ENCODE measurements at places on chromosomes 3 and 15. TPM values are rescaled to one million over a fixed set of nuclear protein-coding genes. Genes with fewer than 3 reads are reported as not detected.

The PLA2G4B gene
- total RNA-seq, result 2.8 TPM

The SAMD7 gene
- not detected for total RNA-seq

The GMPS gene
- total RNA-seq, result 104 TPM

The CHRNB4 gene
- total RNA-seq, result not detected

The CAMK2N2 gene
- total RNA-seq, result 0.37 TPM

GRCh38 chr3:192239956-192240355, 487.4 kb downstream of the FGF12 start:
- DNase-seq, result no peak

GRCh38 chr3:114867359-114867758, 279.7 kb downstream of the ZBTB20 start:
- DNase-seq, result no peak

DNA sequence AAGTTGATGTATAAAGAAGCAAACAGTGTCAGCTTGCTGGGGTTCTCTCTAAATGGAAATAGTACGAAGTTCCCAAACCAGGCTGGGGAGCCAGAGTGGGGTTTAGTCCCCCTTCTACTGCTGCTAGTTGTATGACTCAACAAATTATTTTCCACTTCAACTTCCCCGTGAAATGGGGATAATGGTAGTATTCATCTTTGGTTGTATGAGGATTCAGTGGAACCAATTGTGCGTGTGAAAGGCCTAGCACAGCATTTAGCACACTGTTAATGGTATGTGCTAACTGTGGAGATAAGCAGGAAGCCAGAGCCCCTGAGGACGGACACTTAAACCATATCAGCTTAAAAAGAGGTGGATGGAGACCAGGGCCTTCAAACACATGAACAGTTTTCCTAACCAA, 4.2 kb downstream of the SORD start:
- no peak for DNase-seq

GRCh38 chr15:41513506-41514227, at the start of gene LTK:
Gene LTK (minus strand): TSS chr15:41513827. CDS start chr15:41513709, 118 bp downstream.
- DNase-seq, result no peak

GRCh38 chr15:75347222-75348033, 589 bp downstream of the NEIL1 start:
- DNase-seq, result no peak

- DNase-seq, result no peak
Observed at GRCh38 chr15:85142312-85142711, 160.7 kb downstream of the PDE8A start.

DNA sequence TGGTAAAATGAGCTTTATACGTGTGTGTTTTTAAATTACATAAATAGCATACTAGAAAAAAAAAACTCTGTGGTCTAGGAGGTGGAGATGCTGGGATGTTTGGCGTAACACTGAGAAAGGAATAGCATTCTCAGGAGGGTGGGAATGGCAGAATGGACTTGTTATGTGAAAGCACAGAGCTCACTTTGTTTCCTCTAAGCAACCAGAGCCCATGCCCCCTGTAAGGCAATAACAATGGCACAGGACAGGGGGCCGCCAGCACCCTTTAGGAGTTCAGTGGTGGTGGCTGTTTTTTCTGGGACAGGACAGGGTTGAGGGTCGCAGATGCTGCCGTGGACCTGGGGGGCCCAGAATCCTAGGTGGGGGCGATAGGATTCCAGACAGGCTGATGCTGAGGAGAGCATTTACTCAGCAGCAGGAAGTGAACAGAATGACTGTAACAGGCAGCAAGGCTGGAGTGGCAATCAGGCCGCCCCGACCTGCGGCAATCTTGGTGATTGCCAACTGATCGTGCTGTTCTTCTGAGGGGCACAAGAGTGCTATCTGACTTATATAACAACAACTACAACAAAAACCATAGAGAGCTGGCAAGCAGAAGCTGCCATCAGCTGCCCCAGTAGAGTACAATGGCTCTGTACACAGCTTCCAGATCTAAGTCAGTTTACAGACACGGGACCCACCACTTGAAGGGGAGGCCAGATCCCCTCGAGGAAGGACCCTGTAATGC, 160.4 kb downstream of the UACA start:
- no peak for DNase-seq

DNA sequence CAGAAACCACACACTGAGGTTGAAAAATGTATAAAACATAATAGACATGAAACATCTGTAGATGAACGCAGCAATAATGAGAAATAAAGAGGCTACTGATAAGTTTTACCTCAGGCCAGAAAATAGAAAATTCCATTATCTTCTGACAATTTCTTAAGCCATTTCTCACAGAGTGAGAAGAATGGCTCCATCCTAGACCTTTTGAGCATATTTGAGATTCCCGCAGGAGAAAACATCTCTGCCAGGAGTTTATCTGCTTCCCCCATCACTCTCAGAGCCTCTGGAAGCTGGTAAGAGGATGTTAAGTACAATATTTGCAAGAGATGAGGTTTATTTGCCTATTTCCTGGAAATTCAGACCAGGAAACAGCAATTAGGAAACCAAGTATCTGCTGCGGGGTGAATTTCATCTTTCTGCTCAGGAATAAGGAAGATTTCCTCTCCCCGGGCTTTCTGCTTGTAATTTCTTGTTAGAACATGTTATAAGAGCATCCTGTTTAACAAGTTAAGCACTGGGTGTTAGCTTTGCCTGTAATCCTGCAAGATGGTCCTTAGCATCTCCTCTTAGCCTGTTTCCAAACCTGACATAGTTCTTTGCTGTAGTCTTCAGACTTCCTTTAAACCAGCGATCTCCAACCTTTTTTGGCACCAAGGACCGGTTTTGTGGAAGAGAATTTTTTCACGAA, 54.8 kb downstream of the ATP13A4 start:
- DNase-seq, result no peak

GRCh38 chr15:43105778-43106485, at the start of gene UBR1:
Gene UBR1 (minus strand): TSS chr15:43106038. CDS start chr15:43106022, 16 bp downstream.
- peak; percentile 97 for DNase-seq

DNA sequence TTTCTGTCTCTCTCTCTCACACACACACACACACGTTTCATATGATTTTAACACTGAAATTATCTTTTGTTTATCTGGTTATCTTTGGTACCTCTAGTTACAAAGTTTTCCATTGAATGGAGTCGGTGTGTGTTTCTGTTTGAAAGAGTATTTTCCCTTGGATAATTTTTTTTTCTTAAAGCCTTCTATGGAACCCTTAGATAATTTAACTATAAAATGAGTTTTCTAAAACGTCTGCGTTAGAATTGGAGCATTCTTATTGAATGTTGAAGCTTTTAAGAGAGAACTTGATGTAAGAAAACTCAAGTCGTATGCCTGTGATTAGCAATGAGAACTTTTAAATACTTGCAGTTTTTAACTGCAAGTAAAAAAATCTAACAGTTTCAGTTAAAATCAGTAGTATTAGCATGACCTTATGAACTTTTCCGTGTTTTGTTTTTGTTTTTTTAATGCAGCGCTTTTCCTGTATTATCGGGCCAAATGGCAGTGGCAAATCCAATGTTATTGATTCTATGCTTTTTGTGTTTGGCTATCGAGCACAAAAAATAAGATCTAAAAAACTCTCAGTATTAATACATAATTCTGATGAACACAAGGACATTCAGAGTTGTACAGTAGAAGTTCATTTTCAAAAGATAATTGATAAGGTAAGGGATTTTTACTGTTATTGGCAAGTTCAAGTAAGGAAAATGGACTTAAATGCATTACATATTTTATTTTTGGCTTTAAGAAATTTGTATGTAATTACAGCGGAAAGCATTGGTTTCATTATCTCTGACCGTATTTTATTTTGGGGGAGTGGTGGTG, 3.0 kb downstream of the SMC4 start:
- DNase-seq, result no peak

DNA sequence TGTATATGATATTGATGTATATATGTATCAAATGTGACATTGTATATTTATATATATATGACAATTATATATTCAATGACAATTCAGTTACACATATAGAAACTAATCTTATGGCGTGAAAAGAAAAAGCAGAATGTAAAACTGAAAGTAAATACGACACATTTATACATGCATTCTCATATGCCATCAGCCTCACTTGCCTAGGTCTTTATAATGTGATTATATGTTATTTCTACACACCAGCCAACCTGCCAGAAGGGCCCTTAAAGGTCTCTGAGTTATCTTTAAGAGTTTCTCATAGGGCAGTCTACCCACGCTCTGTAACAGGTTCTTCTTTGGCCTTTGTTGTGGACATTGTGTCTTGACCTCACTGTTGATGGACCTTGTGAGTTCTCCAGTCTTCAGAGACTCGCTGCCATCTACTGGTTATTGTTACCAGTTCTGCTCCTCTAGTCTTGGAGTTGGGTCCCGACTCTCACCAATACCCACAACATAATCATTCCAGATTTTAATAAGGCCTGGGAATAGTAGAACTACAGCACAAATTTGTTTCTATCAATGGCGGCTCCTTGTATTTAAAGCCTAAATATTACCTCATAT, 371.5 kb upstream of the GOLIM4 start:
- no peak for DNase-seq

DNA sequence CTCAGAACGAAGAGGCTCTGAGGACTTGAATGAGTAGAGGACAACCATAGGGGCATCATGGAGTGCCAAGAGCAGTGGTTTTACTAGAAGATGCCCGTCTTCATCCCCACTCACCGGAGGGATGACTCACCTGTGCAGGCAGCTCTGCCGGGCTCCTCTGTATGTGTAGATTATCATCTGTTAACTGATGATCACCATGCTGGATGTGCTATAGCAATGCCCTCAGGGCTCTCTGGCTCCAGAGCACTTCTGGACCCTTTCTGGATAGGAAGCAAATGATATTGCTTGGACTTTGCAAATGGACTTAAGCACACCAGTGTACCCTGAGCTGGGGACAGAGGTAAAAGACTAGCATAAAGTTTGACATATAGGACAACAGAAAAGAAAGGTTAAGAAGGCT, 10.2 kb upstream of the TGFBR2 start:
- no peak for DNase-seq

GRCh38 chr3:128063865-128064264, 11.6 kb downstream of the SEC61A1 start:
- DNase-seq, result no peak

DNA sequence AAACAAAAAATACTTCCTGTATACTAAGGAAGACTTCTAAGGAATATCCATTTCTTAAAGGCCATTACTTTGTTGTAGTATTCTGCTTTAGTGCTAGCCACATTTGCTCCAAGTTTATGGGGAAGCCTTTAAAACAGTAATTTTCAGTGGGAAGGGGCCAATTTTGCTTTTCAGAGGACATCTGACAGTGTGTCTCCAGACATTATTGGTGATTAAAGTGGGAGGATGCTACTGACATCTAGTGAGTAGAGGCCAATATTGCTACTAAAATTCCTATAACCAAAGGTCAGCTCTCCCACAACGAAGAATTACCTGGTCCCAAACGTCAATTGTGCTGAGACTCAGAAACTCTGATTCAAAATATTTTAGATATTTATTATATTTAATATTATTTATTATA, 24.8 kb downstream of the SLC28A2 start:
- no peak for DNase-seq

DNA sequence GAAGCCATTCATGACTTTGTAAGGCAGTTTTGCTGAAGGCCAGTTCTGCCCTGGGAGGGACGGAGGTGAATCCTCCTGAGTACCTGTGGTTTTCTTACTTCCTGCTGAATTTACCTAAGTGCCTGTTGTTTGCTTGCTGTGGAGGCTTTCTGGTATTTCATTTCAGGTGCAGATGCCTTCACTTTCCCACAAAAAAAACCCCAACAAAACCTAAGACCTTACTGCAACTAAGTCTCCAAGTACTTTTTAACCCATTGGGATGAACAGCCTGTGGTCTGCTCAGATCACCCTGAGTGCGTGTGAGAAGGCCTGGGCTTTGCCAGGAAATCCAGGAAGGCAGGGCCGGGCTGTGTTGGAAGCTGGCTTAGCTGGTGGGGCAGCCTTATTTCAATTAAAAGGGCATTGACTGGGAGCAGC, 65.3 kb downstream of the IGF1R start:
- DNase-seq, result no peak

DNA sequence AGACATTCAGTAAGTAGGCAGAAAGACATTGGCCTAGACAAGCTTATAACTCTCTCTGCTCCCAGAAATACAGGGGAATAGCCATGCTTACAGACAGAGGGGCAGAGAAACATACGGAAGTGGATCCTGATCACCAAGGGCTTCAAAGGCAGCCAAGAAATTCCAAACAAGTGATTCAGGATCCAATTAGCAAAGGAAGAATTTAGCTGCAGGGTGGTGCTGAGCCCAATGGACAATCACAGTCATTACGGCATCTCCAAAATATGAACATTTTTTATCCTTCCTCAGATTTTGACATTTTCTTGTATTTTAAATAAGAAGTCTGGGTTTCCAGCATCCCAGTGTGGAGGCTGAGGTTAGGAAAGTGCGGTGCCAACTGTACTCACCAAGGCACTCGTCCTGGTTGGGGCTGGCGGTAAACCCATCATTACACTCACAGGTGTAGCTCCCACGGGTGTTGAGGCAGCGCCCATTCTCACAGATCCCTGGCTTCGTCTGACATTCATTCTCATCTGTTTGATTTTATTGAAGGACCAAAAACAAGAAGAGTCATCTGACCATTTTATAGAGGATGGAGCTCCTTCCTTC, 96.8 kb downstream of the DUT start:
- DNase-seq, result no peak

Data from activated CD8-positive, alpha-beta memory T cell treated with anti-CD3 and anti-CD28 coated beads, Interleukin-2, amount 10 ng/mL, durations not matched to agents 7 days and 5 days (primary cell).